ENCODE measurements at places on chromosomes 13 and 19.

DNA sequence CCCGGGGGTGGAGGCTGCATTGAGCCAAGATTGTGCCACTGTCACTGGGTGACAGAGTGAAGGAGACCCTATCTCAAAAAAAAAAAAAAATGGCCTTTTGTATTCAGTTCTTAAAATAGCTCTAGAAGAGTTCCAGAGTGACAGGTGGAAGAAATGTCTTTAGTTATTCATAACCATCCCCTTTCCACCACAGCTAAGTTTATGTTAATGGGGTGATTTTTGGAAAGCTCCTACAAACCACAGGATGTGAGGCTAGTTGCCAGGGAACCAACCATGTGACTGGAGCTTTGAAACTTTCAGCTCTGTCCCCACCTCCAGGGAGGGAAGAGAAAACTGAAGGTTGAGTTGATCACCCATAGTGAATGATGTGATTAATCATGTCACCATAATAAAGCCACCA, 6.9 kb downstream of the ZNF490 start:
- no peak for DNase-seq

GRCh38 chr13:46321494-46322225, 65.4 kb downstream of the RUBCNL start:
- peak; percentile 59 for DNase-seq

- DNase-seq = no peak
Observed at GRCh38 chr19:38185562-38185961, 38.5 kb downstream of the DPF1 start.

GRCh38 chr13:94153586-94153985, 325.9 kb downstream of the DCT start:
- no peak for DNase-seq

- no peak for DNase-seq
Observed at GRCh38 chr13:110410936-110411687, 104.0 kb downstream of the COL4A2 start.

DNA sequence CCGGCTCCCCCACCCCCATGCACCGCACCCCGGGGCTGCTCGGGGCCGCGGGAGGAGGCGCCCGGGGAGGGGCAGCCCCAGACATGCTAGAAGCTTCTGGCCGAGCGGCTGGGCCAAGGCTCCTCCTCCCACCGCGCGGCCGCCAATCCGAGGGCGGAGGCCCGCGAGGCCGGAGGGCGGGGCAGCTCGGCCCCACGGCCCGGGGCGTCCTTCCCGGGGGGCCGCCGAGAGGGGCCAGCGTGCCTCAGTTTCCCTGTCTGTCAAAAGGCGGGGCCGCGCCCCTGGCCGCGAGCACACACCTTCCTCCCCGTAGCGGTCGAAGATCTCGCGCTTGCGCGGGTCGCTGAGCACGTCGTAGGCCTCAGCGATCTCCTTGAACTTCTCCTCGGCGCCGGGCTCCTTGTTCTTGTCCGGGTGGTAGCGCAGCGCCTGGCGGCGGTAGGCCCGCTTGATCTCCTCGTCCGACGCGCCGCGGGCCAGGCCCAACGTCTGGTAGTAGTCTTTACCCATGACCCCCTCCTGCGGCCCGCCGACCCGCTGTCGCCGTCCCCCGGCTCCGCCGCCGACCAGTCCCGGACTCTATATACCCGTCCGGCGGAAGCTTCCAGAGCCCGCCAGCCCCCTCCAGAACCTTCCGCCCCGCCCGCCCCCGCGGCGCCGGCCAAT, at the start of gene DNAJB1:
DNAJB1 (minus strand) TSS at position 558 of the 666 bp plus-strand sequence; CDS start at position 510, 48 bp downstream.
- peak; percentile 46 for DNase-seq

GRCh38 chr13:65653613-65654012, 1576.5 kb downstream of the PCDH9 start:
- DNase-seq = no peak

DNA sequence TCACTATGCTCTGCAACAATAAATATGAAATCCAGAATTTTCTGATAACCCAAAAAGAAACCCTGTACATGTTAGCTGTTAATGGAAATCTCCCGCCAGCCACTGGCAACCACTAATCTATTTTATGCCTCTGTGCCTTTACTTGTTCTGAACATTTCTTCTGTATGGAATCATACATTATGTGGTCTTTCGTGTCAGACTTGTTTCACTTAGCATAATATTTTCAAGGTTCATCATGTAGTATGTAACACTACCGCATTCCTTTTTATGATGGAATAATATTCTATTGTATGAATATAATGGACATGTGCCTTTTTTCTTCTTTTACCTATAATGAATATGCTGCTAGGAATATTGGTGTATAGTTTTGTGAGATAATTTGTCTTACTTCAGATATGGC, 1123.3 kb downstream of the EFNB2 start:
- DNase-seq = no peak

- DNase-seq = no peak
Observed at GRCh38 chr19:39136225-39136940, 10.8 kb downstream of the PAK4 start.

GRCh38 chr13:100089465-100090032, 656 bp downstream of the PCCA start:
- no peak for DNase-seq

GRCh38 chr13:29129616-29130015, 309.5 kb downstream of the MTUS2 start:
- no peak for DNase-seq

GRCh38 chr19:18274781-18275356, 617 bp upstream of the IQCN start:
- no peak for DNase-seq

- DNase-seq = no peak
Observed at GRCh38 chr13:42190529-42190928, 81.4 kb upstream of the AKAP11 start.

- DNase-seq = no peak
Observed at GRCh38 chr13:33284031-33284430, 1.5 kb downstream of the STARD13 start.

GRCh38 chr19:16191216-16191908, 6.2 kb downstream of the FAM32A start:
- DNase-seq = no peak

GRCh38 chr13:97468331-97468730, 34.4 kb downstream of the RAP2A start:
- DNase-seq = no peak

- peak; percentile 37 for DNase-seq
Observed at GRCh38 chr19:8515317-8515716, 1.4 kb upstream of the ZNF414 start.

GRCh38 chr19:29819986-29820385, 8.2 kb downstream of the CCNE1 start:
- no peak for DNase-seq

DNA sequence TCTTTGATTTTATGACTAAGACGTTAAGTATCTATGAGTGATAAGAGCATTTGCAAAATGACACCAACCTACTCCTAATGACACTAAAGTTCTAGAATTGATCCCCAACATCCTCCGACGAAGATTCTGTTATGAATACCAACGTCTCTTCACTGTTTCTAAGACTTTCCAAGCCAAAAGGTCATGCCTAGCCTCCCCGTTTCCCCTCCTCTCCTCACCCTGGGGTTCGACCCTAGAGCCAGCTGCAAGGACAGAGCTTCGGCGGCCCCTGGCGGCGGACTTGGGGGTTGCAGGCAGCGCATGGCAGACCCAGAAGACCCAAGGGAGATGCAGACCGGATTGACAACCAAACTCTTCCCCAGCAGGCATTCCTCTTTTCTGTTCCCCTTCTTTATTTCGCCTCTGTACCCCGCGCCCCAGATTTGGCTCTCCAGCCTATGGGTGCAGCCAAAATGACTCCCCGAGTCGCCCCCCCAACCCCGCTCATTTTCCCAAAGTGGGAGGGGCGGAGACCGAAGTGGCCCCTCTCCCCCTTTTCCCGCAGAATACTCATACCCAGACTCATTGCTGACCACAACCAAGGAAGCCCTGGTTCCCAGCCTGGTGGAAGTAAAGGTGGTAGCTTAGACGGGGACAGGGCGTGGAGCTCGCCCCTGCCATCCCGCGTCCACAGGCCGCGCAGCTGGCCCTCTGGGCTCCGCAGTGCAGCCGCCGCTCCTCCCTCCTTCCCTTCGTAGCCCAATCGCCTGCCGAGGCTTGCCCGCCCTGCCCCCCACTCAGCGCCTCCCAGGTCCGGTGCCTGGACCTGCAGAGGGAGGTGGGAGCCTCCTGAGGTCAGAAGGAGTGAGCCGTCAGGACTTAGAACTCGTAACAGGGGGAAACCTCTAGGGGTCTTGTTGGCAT, 4.1 kb upstream of the EML2 start:
- DNase-seq = peak; percentile 87

DNA sequence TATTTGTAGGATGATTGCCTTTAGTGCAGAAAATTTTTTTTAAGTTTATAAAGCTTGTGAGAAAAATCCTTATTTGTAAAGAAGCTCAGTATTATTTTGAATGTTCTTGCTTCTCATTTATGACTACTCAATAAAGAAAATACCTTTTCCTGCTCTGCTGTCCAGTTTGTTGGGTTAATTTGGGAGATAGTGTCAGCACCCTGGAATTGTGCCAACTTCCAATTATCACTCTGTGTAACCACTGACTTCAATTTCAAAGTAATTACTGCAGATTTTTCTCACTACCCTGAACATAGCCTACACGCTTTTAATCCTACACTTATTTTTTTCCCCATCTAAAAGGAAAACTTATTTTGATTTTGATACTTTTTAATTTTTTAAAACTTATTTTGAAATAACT, 93.1 kb downstream of the GGACT start:
- no peak for DNase-seq

GRCh38 chr13:38582133-38582532, 104.7 kb upstream of the FREM2 start:
- no peak for DNase-seq

GRCh38 chr13:31476753-31477152, 262.6 kb upstream of the RXFP2 start:
- DNase-seq = no peak

GRCh38 chr13:27374650-27375049, 49.8 kb upstream of the GTF3A start:
- peak; percentile 31 for DNase-seq

- no peak for DNase-seq
Observed at GRCh38 chr13:33520468-33520839, 234.9 kb upstream of the STARD13 start.

- DNase-seq = no peak
Observed at GRCh38 chr13:39284801-39285388, 246.6 kb downstream of the NHLRC3 start.

DNA sequence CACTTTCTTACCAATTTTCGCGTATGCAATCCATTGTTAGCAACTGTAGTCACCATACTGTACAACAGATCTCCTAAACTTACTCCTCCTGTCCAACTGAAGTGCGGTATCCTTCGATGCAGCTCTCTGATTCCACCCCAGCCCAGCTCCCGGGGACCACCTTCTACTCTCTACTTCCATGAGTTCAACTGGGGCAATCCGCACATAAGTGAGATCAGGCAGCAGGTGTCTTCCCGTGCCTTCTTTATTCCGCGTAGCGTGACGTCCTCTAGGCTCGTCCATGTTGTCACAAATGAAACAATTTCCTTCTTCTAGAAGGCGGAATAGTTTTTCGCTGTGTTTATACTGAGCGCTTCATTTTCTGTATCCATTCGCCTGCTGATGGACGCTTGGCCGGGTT, 8.4 kb downstream of the LILRB1 start:
- DNase-seq = no peak

All from activated T-cell treated with anti-CD3 and anti-CD28 coated beads for 1 hour (primary cell).